ENCODE measurements at places on chromosomes 2 and 18. TPM values are rescaled to one million over a fixed set of nuclear protein-coding genes. Genes with fewer than 3 reads are reported as not detected.
A peak's percentile ranks its signal among the peaks of the same experiment; 100 is the strongest.

DNA sequence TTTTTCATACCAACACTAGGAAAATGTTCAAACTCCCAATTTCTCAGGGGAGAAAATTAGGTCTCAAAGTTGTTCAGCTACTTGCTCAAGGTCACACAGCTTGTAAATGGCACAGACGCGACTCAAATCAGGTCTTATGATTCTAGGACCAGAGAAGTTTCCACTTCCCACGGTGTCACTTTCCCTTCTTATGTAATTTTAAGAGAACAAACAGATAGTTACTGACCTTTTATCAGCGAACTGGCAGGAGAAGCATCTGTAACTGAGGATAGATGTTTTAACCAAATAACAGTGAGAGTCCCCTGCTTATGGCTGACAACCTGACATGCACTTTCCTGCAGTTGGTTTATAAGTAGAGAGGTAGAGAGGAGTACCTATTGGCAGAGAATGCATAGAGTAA is 2.1 kb upstream of the KCNJ3 start:
- no peak for DNase-seq

DNA sequence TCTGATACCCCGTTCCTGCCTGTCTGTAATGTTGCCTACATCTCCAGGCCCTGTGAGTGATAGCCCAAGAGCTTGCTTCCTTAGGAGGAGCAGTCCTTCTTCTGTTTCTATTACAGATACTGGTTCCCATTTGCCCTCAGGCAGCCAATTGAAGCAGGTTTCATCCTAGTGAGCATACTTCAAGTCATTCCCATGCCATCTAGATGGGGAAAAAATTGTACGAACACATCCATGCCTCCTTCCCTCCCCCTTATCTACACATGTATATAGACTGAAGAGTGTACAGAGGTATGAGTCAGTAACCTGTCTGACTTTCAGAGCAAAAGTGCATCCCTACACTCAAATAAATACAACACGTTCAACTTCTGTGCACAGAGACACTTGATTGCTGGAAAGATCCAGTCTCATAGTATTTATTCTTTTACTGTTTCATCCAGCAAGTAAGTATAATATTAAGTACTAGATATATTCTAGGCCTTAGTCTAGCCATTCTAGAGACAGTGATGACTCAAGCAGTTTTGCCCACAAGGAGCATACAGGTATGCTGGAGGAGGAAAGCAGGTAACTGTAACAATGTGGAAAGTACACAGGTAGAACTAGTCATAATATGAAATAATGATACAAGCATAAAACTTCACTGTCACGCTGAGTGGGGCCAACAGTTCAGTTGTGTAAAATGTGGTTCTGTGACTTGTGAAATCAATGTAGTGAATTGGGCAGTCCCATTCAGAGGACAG is 153.4 kb downstream of the MGAT5 start:
- DNase-seq, result no peak

GRCh38 chr2:217942731-217943335 is 60.0 kb downstream of the TNS1 start:
- DNase-seq, result peak; percentile 23

DNA sequence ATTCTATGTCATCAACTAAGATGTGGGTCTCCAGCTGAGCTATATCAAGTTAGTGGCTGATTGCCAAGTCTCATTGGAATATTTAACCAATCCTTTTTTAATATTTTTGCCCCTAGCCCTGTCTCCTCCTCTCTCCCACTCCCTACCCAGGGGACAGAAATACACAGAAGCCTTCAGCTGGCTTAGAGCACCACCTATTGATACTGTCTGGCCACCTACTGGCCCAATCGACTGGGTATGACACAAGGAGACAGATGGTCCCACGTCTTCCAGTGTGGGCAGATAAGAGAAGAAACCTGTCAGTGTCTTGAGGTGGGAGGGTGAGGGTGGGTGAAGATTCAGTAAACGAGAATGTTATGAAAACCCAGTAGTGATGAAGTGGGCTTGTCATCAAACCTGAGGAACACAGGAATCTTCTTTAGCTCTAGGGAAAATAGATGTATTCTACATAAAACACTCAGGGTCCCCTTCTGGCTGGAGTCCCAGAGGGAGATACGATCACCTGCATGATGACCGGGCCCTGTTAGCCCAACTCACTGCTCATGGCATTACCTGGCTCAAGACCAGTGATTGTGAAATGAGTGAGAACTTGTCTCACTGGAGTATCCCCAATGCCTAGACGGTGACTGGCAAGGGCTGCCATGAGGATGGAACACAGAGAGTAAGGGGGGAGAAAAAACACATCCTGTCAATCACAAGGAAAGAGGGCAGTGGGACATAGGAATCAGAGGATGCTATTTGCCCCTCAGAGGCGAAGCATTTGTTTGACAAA is 26.7 kb downstream of the POLR1A start:
- peak; percentile 39 for DNase-seq

GRCh38 chr2:70767699-70768589 is at the start of gene ADD2:
Gene ADD2, minus strand, starts transcription at chr2:70768200. Its CDS starts 61,792 bp downstream, at chr2:70706408.
- DNase-seq, result peak; percentile 55

- no peak for DNase-seq
These were observed 142.8 kb upstream of the ID2 start for GRCh38 chr2:8538931-8539621.

DNA sequence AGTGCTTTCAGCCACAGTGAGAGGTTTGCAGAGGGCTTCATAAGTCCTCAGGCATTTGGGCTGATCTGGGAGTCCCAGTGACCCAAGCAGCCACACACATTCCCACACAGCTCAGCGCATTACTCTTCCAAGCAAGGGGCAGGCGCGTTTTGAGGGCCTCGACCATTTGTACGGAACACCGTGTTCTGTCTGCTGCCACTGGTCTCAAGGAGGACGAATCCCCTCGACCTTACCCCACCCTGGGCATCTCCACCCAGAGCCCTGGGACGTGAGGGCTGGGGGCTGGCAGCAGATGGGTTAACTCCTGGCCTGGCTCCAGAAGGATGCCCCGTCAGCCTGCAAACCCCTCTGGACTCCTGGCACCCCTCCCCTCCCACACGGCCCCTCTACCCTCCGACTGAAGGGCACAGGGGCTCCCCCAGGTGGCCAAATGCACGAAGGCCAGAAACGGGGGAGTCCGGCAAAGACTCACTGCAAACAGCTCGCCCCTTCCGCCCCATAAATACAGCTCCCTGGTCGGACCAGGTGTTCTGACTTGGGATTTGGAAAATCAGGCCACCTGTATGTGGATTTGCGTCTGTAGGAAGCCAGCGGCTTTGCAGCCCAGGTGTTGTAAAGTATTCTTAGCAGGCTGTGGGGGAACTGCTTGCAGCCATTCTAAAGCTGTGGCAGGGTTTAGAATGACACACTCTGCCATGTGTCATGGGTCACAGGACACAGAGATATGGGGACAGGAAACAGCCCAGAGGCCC is 33.6 kb upstream of the PTMA start:
- peak; percentile 78 for DNase-seq

- no peak for DNase-seq
These were observed at the start of gene LRRFIP1 for GRCh38 chr2:237627441-237628246. Gene LRRFIP1, plus strand, starts transcription at chr2:237627587. Its CDS starts 58 bp downstream, at chr2:237627645.

GRCh38 chr2:119490653-119491195 is 33.6 kb downstream of the SCTR start:
- peak; percentile 38 for DNase-seq

GRCh38 chr18:60018618-60019462 is 119.0 kb downstream of the PMAIP1 start:
- DNase-seq, result peak; percentile 19

GRCh38 chr2:219574484-219575311 is 2.6 kb downstream of the INHA start:
- peak; percentile 14 for DNase-seq

DNA sequence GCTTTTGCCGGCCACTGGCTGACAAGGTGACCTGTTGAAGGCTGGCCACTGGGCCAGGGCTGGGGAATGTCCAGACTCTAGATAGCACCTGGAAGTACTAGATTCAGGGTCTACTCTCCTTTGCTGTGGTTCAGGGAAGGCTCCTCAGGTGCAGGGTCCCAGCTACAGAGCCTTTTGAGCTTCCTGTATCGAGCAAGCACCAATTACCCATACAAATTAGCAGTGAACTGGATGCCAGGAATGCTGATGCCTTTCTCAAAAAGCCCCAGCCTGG is 213.4 kb downstream of the CYP26B1 start:
- no peak for DNase-seq

GRCh38 chr2:100978582-100979191 is 23.4 kb upstream of the RPL31 start:
- DNase-seq, result no peak

- DNase-seq, result no peak
These were observed 419.6 kb downstream of the SOX11 start for GRCh38 chr2:6111781-6112261.

DNA sequence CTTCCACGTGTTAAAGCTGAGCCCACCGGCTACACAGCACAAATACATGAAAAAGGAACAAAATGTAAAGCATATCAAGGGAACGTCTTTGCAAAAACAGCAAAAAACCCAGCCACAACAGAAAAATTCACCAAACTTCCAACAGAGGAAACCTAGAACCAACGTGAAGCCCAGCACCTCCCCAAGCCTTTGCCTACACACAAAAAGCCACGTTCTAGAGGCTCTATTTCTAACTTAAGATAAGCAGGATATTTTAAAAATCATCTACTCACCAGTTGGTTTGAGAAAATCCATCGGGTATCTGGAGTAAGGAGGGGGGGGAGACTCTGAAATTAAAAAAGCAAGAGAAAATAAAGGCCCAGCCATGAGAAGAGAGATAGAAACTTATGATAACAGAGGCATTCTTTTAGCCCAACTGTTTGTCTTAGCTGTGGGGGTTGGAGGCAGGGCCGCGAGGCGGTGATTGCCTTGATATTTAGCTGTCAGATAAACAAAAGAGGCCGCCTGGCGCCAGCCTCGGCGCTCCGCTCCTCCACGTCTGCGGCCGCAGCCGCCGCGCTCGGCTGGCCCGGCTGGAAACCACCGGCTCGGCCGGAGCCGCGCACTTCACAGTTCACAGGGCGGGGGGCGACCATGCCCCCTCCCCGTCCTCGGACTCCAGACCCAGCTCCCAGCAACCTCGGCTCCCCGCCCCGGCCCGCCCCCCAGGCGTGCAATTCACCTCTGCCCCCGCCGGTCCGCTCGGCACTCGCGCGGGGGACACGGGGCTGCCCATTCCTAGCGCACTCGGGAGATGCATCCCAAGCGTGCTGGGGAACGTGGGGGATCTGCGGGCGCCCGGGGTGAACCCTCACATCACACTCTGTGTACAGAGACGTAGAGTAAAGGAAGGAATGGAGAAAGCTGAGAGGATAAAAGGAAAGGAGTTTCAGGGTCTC is 2.4 kb downstream of the SMAD7 start:
- peak; percentile 62 for DNase-seq

- DNase-seq, result no peak
These were observed 279.0 kb upstream of the FIGN start for GRCh38 chr2:164014791-164015190.

- peak; percentile 58 for DNase-seq
These were observed 1.4 kb downstream of the LAMA1 start for GRCh38 chr18:7116001-7116730.

DNA sequence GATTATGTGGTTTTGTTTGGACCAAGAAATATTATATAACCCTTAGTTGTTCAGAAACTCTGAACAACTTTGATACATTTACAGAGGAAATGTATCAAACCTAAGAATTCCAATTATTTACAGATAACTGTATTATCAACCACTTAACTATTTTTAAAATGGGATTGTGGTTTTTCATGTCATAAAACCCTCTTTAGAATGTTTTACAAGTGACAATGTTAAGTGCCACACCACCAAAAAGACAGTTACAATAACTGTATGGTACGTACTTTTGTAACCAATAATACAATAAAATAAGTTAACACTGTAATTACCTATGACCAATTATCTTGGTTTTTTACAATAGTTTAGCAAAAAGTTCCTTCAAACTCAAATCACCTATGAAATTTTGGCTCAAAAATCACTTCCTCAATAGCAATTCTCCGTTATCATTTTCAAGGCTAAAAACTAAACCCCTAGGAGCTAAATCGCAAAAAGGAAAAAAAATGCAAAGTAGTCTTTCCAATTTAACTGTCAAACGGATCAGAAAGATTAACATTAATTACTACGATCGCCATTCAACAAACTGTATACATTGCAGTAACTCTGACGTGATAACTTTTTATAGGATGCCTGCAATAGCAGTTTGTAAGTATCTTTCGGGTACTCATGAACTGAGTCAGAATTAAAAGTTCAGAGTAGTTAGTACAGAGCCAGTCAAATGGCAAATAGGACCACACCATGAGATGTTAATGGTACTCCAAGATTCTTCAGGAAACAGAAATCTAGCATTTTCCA is 1.5 kb downstream of the ROCK1 start:
- DNase-seq, result no peak

- DNase-seq, result no peak
These were observed 87.2 kb downstream of the LNPK start for GRCh38 chr2:175914846-175915245.

- peak; percentile 31 for DNase-seq
These were observed 9.8 kb downstream of the TUBB6 start for GRCh38 chr18:12317664-12318333.

GRCh38 chr2:62578803-62579640 is 73.0 kb upstream of the TMEM17 start:
- DNase-seq, result peak; percentile 90

- DNase-seq, result no peak
These were observed 69.2 kb downstream of the PRELID3A start for GRCh38 chr18:12476955-12477354.

- DNase-seq, result no peak
These were observed 136.7 kb upstream of the DAPL1 start for GRCh38 chr2:158658396-158658795.

DNA sequence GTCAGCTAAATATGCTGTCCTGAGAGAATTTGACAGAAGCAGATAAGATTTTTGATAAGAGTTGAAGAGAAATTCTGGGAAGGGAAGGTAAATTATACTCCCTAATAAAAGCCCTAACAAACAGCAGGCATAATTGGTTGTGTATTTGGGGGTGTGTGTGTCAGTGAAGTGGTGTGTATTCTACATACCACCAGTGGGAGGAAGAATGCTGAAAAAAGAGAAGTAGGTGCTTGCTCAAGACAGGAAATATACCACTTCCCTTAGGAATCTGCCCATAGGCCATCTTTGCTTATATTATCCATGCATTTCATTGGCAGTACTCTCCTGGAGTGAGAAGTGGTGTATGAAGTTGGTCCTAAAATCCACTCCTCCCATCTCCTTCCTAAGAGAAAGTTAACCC is 76.2 kb downstream of the FMNL2 start:
- DNase-seq, result no peak

DNA sequence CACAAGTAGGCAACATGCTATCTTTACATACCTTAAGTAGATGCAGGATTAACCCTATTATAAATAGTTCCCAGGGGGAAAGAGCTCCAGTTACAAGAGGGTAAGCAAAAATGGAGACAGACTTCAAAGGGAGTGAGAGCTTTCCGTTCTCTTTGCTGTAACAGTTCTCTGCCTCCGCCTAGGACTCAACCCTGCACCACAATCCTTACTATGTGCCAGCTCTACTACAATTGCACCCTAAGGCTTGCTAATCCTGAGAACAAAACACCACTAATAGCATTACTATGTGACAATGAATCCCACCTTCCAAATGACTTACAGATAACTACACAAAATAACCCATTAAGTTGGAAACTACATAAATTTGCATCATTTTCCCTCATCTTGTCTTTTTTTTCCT is 7.7 kb downstream of the ZBTB14 start:
- DNase-seq, result no peak

Gene GAREM2
- total RNA-seq, result 3.6 TPM

Gene THSD7B
- not detected for total RNA-seq

Gene ZNF532
- total RNA-seq, result 21.0 TPM

Gene PSMD14
- 195 TPM for total RNA-seq

Gene CXCR1
- not detected for total RNA-seq

Gene SFTPB
- total RNA-seq, result not detected

Gene SLC9A2
- 5.8 TPM for total RNA-seq

Gene EVX2
- total RNA-seq, result not detected
